ENCODE measurements at places on chromosomes 3 and 15.

DNA sequence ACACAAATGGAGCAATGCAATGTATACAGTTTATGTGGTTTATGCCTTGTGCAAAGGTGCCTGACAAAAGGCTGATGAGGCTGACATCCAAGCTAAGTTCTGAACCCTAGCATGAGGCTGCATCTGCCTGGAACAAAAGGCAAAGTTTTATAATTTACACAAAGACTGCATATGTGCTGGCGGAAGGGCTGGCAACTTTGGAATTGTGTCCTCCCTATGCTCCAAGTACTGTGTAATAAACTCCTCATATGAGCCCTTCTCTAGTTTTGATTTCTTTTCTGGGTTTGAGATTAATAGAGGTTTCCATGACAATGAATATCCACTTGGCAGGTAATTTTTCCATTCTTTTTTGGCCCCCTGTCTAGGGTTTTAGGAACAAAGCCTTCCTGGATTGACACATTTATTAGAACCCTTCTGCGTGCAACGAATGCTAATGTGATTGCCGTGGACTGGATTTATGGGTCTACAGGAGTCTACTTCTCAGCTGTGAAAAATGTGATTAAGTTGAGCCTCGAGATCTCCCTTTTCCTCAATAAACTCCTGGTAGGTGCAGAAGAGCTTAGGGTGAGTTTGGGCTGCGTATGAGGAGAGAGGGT, 10.8 kb downstream of the PLA1A start:
- no peak for DNase-seq

DNA sequence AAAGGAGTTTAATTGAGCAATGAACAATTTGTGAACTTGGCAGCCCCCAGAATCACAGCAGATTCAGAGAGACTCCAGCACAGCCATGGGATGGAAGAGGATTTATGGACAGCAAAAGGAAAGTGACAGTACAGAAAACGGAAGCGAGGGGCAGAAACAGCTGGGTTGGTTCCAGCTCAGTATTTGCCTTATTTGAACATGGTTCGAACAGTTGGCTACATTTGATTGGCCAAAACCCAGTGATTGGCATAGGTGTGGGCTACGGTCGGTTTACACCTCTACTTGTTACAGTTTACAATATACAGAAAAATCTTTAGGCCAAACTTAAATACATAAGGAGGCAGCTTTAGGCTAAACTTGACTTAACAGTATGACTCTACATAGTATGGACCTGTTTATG, 9.7 kb upstream of the MAP3K13 start:
- DNase-seq = no peak

DNA sequence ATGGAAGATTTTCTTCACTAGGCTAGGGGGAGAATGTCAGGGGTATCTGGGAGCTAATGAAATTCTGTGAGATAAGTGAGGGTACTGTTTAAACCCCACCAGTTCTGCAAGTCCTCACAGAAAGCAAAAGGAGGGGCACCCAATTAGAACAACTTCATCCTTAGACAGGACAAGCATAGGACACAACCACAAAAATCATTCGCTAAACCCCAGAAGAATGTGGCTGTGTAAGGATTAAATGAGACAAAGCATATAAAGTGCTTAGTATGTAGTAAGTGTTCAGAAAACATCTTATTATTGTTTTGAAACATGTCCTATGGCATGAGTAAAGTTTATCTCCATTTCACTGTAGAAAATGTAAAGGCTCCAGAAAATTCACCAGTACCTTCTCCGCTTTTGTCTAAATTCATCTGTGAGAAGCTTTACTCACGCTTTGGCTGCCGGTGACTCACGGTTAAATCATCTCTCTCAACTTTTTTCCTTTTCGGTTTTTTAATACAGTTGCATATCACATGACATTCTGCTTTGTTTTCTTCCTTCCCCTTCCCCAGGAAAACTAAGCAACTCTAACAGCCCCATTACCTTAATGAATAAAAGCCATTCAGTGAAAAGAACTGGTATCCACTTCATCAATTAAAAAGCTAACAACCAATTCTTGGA, 1.7 kb downstream of the CLRN1 start:
- no peak for DNase-seq

DNA sequence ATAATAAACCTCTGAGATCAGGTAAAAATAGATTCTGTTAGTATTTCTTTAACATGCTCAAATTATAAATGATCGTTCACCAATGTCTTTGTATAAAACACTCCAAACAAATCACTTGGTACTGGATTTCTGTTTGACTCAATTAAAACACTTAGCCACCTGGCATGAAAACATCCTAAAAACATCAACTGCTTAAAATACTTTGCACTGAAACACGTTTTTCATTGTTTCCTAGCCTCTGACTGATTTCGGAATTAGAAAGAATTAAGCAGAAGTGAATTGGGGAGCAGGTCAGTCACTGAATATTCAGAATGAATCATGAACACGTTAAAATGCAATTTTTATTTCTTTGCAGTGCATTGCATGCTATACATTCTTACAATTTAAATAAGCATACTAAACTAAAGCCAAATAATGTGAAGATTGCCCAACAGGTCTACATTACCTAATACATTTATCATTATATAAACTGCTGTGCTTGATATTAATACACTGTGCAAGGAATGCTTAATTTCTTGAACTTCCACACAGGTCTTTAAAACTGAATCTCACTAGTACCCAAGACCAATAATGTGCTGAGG, 1.6 kb downstream of the THRB start:
- no peak for DNase-seq
